Activated CD8-positive, alpha-beta T cell treated with anti-CD3 and anti-CD28 coated beads for 36 hours (primary cell): ENCODE measurements at places on chromosomes 3 and 15. TPM values are rescaled to one million over a fixed set of nuclear protein-coding genes. Genes with fewer than 3 reads are reported as not detected.

GRCh38 chr15:29686445-29687203 lies 135.6 kb downstream of the TJP1 start:
- DNase-seq: no peak

The PDE8A gene
- 23.2 TPM for total RNA-seq

- DNase-seq: no peak
Measured at GRCh38 chr3:116200956-116201690, 244.2 kb downstream of the LSAMP start.

The CACNA2D3 gene
- total RNA-seq: not detected

The GPR149 gene
- total RNA-seq: not detected
